ENCODE measurements at places on chromosomes 6 and 20. TPM values are rescaled to one million over a fixed set of nuclear protein-coding genes. Genes with fewer than 3 reads are reported as not detected.

KIF25 gene
- total RNA-seq = not detected

SYCP2 gene
- 8.3 TPM for total RNA-seq

C20orf144 gene
- total RNA-seq = 0.38 TPM

GRCh38 chr6:32803416-32803815, 13.4 kb downstream of the HLA-DOB start:
- no peak for DNase-seq

CPXM1 gene
- total RNA-seq = 0.39 TPM

DNA sequence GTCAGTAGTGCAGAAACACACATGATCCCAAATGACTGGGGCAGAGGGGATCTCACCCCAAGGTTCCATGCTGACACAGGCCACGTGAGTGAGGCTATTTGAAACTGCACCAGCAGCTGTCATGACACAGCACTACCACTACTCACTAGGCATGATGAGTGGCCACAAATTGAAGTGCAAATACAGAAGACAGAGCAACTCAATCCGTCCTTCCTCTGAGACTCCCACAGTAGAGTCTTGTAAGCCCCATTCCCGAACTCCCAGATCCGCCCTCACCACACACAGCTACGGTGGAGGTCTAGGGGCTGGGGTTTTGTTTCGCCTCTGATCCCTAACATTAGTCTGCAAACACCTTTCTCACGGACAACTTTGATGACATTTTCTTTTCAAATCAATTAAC, 113.3 kb upstream of the NUP153 start:
- no peak for DNase-seq

BHLHE23 gene
- total RNA-seq = not detected

LY6G6F gene
- total RNA-seq = not detected

THBS2 gene
- not detected for total RNA-seq

MYL9 gene
- not detected for total RNA-seq

- no peak for DNase-seq
Observed at GRCh38 chr6:6616656-6617055, 28.1 kb downstream of the LY86 start.

All from naive thymus-derived CD8-positive, alpha-beta T cell (primary cell).